ENCODE measurements at places on chromosomes 5 and 9.

DNA sequence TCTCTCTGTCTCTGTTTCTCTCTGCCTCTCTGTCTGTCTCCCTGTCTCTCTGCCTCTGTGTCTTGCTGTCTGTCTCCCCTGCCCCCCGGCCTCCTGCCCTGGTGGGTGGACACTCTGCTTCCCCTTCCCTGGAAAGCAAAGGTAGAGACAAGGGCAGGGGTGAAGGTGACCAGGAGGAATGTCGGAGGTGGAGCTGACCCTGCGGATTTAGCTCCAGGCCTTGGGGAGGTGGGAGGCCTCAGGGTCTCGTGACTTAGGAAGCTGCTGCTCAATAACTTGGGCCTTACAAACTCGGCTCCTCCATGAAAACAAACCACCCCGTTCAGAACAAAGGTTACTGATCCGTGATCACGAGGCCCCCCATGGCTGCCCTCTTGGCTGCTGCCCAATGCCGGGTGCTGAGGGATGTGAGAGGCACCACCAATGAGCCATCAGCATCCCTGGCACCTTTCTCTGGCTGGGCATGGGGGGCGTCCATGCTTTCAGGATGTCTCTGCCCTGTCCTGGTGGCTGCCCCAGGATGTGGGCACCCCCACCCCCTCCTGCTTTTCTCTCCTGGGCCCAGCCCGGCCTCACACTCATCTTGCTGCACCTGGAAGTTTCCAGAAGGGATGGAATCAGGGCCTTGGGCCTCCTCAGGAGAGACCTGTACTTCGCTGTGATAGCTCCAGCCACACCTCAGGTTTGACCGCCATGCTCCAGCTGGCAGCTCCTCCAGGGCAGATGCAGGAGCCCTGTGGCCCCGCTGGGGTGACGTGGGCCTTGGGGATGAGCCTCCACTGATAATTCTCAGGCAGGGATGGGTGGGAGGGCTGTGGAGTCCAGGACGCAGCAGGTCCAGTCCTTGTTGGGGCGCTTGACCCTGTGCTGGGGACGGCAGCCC, 14.8 kb upstream of the SLC6A19 start:
- no peak for DNase-seq

- DNase-seq: no peak
Observed at GRCh38 chr5:122753500-122753899, 21.4 kb upstream of the SNX2 start.

DNA sequence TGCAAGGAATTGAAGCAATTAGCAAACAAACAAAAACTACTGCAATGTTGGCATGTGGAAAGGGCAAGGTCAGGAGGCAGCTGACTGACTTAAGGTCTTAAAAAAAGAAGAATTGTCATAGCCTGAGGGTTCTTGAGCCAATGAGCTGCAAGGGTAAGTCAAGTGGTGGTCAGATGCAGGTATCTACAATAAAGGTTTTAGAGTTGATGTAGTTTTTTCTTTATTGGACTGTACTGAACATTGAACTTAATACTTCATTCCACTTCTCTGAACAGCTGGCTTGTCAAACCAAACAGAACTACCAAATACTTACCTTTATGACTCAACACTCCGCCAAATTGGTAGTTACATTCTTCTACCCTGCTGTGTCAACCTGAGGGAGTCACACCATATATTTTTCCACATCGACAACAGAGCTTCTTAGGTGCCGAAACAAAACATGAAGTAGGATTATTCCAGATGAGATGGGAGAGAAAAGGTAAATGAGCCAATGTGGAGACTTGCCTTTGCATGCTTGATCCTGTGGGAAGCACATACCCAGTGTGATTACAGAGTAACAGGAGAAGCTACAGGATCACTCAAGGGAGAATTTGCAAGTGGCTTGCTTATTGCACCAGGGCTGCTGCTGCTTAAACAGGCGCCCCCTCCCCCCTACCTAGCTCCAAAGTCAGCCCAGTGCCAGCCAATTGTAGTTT, 35.3 kb downstream of the EQTN start:
- DNase-seq: no peak

- no peak for DNase-seq
Observed at GRCh38 chr5:172834415-172835289, 601 bp downstream of the ERGIC1 start.

GRCh38 chr9:76927540-76928240, 21.8 kb upstream of the PRUNE2 start:
- DNase-seq: no peak

DNA sequence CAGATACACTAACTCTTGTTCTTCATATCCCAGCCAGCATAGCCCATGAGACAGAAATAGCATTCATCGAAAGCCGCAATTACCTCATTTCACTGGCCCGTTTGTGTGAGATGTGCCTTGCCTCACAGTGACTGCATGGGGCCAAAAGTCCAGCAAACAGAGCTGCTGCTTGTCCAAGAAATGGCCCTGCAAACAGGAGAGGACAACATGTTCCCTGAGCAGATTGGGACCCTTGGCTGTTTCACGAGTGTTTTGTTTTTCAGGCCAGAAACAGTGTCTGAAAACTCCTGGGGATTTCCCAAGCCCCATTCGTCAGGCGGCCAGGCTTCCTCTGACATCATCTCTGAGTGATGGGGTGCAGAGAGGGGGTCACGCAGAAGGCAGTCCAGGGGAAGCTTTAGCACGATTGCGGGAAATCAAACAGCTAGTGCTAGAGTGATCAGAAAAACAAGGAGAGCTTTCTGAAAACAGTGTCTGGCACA, 503.6 kb upstream of the PAPPA start:
- DNase-seq: no peak

GRCh38 chr9:14967450-14968321, 57.5 kb upstream of the FREM1 start:
- no peak for DNase-seq

- no peak for DNase-seq
Observed at GRCh38 chr9:114499528-114499927, 5.7 kb downstream of the WHRN start.

- no peak for DNase-seq
Observed at GRCh38 chr9:107180206-107180605, 102.9 kb upstream of the RAD23B start.

- DNase-seq: no peak
Observed at GRCh38 chr5:873328-873727, 19.3 kb downstream of the BRD9 start.

GRCh38 chr5:140214831-140215230, 39.8 kb downstream of the CYSTM1 start:
- no peak for DNase-seq

DNA sequence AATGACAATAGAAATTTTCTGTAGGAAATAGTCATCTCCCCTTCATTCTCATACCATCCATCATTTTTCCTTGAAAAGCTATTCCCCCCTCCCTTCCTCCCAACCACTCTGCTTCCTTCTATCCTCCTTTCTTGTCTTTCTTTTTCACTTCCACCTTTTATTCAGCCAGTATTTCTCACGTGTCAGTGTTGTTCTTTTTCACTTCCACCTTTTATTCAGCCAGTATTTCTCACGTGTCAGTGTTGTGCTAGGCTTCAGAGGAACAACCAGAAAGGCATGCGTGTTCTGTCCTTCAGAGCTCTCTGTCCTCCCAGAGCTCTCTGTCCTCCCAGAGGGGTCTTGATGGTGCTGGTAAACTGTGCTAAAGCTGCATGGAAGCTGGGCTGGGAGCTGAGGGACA, 419.6 kb downstream of the GADD45G start:
- DNase-seq: no peak

DNA sequence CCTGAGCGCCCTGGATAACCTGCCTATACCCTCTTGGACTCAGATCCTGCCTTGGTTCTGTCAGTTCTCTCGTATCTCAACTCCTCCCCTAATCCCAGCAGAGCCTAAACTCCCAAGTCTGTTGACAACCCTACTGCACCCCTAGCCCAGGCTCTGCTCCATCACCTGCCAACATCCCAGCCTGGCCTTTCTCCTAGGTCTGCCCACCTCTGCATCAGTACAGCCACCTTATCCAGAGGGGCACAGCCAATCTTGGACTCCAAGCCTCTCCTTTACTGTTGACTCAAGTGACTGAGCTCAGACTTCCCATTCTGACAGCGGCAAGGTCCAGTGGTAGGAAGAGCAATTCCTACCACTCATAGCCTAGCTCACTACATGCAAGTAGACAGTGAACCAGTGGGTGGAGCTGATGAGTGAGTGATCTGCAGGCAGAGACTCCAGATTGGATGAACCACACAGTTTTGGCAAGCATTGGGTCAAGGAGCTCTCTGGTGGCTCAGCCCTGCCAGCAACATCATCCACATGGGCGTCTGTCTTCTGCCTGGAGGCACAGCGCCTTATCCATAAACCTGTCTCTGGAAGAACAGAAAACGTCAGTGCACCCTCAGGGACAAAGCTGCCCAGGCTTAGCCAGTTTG, 26.5 kb downstream of the TRMO start:
- no peak for DNase-seq

DNA sequence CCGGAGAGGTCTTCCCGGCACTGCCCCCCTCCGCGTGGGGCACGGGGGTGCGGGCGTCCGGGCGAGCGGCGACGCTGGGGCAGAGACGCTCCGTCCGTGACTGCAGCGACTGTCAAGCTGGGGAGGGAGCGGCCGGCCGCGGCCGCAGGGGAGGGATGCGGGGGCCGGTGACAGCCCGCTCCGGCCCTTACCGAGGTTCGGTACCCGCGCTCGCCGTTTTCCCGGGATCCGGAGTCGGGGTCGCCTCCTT, 400 bp downstream of the KDM4C start:
- no peak for DNase-seq

GRCh38 chr5:129679671-129680070, 68.2 kb upstream of the MINAR2 start:
- no peak for DNase-seq

- no peak for DNase-seq
Observed at GRCh38 chr9:93902051-93902779, 52.9 kb downstream of the BARX1 start.

DNA sequence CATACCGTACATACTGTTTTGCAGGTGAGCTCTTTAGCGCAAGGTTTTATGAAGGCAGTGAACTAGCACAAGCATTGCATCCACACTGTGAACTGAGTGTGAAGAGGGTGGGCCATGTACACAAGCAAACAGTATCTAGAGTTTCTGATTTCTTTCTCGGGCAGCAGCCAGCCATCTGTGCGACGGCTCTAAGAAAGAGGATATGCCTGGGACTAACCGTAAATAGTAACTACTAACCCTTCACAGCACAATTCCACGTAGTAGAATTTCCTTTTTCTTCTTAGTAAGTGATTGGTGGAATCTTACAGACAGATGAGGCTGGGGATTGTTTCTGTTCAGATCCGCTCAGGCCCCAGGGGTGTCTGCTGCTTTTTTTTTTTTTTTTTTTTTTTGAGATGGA, 89.0 kb downstream of the DRD1 start:
- no peak for DNase-seq

DNA sequence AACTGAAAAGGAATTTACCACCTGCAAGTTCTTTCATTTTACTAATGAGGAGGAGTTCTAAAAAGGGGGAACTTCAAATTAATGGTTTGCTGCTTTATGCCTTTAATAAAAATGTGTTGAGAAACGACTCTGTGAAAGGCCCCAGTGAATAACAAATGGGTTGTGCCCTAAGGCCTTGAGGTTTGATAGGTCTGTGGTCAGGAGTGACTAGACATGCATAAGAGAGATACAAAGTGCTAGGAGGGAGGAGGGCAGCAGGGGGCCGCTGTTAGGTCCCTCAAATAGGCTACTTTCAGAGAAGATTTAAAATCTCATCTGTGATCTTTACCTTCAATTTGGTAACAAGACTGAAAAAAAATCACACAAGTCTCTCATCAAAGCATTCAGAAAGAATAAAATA, 58.3 kb downstream of the FAM81B start:
- DNase-seq: no peak

DNA sequence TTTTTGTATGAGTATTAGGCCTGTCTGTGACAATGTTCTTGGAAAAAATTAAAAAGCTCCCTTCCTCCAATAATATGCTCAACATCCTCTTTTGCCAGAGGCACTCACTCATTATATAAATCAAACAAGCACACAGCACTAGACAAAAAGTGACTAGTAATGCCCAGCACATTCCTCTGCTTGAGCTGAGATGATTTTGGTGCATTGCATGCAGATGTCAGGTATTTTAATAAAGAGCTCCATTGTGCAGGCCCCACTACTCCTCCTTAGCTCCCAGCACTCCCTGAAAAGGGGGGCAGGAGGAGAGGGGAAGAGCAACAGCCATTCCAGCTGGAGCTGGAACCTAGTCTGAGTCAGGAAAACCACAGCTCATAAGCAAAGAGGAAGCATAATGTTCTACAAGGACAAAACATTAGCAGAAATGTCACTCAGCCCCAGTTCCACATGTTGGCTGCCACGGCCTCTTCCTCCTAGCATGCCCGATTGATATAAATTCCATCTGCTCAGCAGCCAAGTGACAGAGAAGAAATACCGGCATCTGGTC, 348.5 kb downstream of the BNC2 start:
- peak; percentile 82 for DNase-seq

DNA sequence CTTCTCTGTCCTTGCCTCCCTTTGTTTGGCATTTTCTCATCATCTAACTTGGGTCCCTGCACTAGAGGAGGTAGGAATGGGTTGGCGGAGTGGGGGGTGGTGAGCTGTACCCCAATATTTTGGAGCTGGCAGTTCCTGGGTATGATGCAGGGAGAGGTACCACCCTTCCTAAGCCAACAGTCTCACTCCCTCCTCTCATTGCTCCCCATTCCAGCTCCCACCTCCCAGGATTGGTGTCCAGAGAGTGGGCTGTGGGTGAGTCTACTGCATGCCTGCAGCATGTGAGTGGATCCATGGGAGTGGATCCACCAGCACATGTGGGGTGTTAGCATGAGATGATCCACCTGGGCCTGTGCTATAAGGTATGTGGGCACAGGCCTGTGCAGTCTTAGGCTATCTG, 22.2 kb upstream of the MYORG start:
- no peak for DNase-seq

- no peak for DNase-seq
Observed at GRCh38 chr5:23103566-23103965, 250.4 kb upstream of the CDH12 start.

DNA sequence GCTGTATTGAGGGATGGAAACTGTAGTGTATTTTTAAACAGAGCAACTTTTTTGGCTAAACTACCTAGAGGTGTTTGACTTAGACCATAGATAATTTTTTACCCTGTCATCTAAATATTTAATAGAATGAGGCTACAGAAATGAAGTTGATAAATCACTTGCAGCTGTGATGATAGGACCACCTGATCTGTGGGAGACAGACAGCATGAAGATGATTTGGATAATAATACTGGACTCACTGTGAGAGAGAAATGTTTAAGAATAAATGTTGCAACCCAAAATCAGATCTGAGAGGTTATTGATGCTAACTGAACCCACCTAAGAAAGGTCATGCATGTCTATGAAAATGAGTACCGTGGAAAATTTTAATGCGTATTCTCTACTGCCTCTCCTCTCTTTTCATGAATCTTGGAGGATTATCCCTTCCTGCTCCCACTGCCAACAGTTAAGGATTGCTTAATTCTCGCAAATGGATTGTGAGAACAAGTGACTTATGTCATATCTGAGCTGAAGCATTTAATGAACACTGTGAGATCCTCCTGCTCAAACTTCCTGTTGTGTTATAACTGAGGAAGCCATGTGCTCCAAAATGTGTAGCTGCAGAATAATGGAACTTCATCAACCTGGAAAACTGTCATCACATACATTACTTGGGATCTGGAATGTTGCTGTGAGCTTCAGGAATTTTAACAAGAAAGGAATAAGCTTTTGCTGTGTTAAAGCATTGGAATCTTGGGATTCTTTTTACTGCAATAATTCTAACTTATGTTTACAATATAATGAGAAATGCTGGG, 617.9 kb upstream of the CDH18 start:
- DNase-seq: no peak

Data from GM04503 (cell line).